ENCODE measurements at places on chromosomes 6 and 20.
A peak's percentile ranks its signal among the peaks of the same experiment; 100 is the strongest.

DNA sequence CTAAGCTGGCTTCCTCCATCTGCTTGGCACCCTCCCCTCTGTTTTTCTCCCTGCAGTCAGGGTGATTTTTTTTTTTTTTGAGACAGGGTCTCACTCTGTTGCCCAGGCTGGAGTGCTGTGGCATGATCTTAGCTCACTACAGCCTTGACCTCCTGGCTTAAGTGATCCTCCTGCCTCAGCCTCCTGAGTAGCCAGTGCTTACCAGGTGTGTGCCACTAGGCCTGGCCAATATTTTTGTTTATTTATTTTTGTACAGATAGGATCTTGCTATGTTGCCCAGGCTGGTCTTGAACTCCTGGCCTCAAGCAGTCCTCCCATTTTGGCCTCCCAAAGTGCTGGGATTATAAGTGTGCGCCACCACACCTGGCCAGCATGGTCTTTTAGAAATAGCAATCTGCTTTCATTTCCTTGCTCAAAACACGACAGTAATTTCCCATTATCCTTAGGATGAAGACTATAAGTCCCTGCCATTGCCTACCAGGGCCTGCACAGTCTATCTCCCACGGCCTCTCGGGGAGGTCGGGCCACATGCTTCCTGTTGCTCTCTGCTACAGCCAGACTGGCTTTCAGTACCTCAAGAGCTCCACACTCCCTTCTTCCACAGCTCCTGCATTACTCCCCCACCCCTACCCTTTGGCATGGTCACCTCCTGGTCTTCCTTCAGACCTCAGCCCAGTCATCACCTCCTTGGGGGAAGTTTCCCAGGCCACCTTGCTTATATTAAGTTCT, 11.1 kb upstream of the CD164 start:
- no peak for DNase-seq

GRCh38 chr6:52839124-52840055, 1.2 kb downstream of the GSTA5 start:
- peak; percentile 47 for DNase-seq

GRCh38 chr6:157761331-157761921, 61.6 kb upstream of the SNX9 start:
- peak; percentile 43 for DNase-seq

- DNase-seq, result no peak
These were observed 62.3 kb downstream of the PAX1 start for GRCh38 chr20:21767739-21768223.

DNA sequence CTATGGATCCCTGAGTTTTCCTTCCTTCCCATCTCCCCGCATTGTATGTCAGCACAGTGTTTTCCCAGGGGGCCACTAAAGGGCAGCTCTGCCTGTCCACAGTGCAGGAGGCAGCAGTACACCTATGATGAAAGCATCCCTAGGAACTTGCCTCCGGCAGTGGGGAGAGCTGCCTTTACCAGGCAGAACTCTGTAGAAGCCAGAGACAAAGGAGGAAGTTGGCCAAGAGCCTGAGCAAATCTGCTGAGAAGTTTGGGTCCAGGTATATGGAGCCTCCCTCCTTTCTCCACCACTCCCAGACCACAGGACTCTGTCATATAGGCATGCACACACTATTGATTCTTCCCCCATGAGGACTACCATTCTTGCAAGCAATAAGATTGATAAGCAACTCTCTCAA, 282.7 kb downstream of the TBC1D7 start:
- no peak for DNase-seq

DNA sequence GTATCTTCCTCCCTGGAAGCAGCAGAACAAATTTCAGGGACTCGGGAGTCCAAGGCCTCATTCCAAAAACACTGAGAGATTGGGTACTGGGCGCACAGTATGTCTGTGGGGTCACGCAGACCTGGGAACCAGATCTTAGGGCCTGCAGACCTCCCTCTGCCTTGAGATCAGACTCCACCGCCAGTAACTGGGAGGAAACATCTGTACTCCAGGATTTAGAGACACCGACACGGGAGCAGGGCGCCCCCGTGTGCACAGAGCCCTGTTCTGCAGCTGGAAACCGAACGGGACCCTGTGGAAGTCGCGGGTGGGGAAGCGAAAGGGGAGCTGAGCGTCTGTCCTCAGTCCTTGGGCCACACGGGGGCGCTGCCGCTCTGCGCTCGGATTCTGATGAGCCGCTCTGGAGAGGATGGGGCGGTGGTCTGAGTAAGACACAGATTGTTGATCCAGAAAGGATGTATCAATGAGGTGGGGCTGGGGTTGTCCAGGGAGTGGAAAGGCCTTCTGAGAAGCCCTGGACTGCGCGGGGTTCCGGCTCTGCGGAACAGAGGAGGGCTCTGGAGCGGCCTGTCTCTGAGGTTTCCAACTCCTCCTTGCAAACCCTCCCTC, 35.7 kb upstream of the HLA-E start:
- peak; percentile 81 for DNase-seq

DNA sequence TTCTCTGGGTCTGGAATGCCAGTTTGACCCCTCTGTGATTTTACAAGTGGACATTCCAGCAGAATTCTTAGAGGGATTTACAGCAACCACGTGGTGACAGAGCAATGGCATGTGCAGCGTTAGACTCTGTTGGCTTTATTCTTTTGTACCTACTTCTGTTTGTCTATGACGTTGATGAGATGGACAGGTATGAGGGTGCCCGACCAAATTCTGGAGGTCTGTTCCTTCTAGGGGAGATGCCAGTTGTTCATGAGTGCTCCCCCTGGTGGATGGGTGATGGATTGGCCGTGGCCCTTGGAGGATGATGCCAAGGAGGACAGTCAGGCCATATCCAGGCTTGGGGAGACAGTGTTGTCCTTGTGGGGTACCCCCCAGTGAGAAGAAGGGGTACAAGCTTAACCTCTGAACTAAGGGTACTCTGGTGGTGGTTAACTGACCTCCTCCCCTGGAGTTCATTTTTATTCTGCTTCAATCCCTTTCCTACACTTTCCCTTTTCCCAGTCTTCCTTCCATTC, 198.6 kb downstream of the DTNBP1 start:
- DNase-seq, result peak; percentile 55

GRCh38 chr6:129195643-129196042, 312.7 kb downstream of the LAMA2 start:
- DNase-seq, result no peak
